ENCODE measurements at places on chromosomes 1 and 21.

- no peak for DNase-seq
These were observed 1.7 kb upstream of the SCAF4 start for GRCh38 chr21:31733551-31734149.

DNA sequence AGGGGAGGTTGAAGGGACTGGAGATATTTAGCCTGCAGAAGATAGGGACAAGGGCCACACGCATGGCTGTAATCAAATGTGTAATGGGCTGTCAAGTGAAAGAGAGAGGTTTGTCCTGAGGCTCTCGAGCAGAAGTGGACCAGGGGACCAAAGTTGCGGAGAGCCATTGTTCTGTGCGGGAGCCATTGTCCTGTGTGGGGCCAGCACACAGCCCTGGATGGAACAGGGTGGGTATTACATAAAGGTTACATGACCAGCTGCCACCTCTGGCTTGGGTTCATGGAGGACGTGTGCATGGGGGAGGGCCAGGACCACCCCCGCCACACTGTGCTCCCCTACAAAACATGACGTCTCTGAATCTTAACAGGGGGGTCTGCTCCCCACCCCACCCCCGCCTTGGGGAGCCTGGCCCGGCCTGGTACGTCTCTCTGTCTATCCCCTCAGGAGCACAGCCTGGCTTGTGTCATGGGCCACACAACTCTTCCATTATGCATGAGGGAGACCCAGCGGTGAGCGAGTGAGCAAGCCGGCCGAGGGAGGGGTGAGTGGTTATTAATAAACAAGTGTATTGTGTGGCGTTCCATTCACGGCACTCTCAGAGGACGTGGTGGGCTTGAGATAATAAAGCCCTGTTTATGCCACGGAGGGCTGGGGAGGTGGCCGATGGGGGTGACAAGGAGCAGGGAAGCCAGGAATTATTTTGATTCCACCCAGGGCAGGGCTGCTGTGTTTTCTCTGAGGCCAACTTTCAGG is at the start of gene NFASC:
NFASC (plus strand) TSS at position 703 of the 753 bp plus-strand sequence. CDS start 73,454 bp downstream, outside the sequence.
- no peak for DNase-seq

DNA sequence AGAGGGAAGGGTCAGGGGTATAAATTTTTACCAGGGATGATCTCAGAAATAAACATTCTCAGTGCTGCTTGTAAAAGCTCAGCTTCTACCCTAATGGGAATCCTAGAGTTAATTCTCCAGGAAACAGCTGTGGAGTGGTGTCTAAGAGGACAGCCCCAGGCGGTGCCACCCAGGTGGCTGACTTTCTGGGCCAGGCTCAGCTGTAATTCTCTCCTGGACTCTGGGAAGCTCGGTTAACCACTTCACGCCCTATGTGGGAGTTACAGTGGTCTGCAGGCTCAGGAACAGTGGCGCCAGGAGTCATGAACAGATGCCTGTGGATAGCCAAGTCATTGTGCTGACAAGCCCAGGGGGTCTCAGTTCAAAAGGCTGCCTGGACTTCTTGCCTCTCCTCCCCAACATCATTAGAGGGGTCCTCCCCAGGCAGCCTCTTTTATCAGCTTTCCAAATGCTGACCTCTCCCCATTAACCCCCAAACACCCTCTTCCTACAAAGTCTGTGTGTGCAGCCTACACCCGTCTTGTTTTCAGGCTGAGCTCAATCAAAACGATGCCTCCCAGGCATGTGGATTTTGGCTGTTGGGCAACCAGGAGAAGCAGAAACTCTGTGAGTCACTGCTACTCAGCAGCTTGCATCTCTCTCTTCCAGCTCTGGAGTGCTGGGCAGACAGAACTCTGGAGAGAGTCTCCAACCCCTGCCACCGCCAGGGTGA is 1.2 kb downstream of the HHIPL2 start:
- peak; percentile 14 for DNase-seq

- DNase-seq = no peak
These were observed 71.8 kb upstream of the MACF1 start for GRCh38 chr1:39132505-39133339.

DNA sequence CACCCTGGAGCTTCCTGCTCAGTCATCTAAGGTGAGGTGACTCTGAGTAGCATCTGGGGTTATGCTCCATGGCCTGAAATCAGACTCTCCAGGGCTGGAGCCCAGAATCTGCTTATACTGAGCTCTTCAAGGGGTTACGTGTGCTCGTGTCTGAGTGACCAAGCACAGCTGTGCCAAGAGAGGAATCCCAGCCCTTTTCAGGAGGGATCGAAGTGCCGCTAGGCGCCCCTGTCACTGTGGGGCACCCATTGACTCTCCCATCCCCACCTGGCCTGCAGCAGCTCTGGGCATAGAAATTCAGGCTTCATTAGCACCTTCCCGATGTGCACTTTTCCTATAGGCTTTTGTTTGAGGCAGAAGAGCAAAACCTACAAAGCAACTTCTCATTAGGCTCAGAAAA is 13.8 kb downstream of the VASH2 start:
- DNase-seq = no peak

DNA sequence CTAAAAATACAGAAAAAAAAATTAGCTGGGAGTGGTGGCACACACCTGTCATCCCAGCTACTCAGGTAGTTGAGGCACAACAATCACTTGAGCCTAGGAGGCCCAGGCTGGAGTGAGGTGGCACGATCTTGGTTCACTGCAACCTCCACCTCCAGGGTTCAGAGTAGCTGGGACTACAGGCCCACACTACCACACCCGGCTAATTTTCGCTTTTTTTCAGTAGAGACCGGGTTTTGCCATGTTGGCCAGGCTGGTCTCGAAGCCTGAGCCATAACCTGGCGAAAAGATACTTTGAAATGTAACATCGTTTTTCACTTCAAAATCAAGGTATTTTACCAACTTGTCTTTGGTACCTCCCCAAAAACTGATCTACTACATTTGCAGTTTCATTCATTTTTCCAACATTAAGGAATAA is 6.1 kb downstream of the GAS5 start:
- DNase-seq = peak; percentile 56

- no peak for DNase-seq
These were observed 40.2 kb upstream of the IFFO2 start for GRCh38 chr1:18996548-18997177.

- no peak for DNase-seq
These were observed 4.3 kb downstream of the LHX9 start for GRCh38 chr1:197921235-197922069.

- peak; percentile 38 for DNase-seq
These were observed 11.6 kb upstream of the PTPN7 start for GRCh38 chr1:202172015-202172355.

GRCh38 chr1:233102341-233102740 is 151.9 kb downstream of the NTPCR start:
- no peak for DNase-seq

- DNase-seq = no peak
These were observed 16.1 kb upstream of the FCAMR start for GRCh38 chr1:206986402-206986801.

DNA sequence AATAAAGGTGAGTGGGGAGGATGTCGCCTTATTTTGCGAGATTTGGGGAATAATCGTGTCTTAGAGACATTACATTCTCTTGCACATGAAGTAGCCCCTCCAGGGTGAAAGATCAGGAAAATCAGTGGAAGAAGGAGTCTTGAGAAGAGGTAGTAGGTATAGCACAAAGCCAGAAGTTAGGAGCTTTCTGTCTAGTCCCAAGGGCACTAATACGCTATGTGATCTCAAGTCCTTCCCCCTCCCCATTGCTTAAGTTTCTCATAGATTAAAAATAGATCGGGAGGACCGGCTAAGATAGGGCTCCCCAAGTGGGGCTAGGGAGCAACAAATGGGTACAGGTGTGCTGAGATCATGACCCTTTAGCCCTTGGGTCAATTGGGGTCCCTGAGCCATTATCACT is 13.5 kb downstream of the LRRN2 start:
- DNase-seq = no peak

- DNase-seq = no peak
These were observed 66.2 kb upstream of the HMCN1 start for GRCh38 chr1:185668013-185668412.

DNA sequence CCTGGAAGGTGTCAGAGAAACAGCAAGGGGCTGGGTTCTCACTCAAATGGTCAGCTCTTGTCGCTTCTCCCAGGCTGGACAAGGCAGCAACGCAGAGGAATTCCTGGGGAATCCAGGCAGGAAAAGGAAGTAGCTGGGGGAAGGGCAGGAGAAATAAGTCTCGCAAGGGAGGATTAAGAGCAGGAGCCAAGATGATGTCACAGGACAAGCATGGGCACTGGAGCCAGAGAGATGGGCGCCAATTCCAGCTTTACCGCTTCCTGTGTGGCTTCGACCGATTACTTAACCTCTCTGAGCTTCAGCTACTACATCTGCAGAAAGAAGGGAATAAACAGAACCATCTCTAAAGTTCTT is 70.5 kb downstream of the SSBP3 start:
- DNase-seq = no peak

DNA sequence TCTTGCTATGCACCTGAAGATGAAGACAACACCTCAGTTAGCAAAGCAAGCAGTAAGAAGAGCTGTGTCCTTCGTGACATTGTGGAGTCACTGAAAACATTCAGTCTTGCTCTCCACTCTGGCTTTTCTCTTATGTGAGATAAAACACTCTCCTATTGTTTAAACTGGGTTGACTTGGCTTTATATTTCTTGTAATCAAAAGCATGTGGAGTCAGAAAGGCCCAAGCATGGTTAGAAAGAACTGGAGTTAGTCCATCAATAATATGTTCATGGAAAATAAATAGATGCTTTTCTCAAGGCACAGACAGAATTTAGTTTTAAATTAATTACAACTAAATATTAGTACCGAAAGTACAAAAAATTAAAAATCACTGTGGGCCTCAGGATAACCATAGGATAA is 61.7 kb downstream of the UBE2U start:
- DNase-seq = no peak

- DNase-seq = no peak
These were observed 27.1 kb downstream of the ZBTB17 start for GRCh38 chr1:15948595-15949452.

GRCh38 chr1:228362884-228363450 is 43.7 kb downstream of the TRIM11 start:
- DNase-seq = no peak

- peak; percentile 27 for DNase-seq
These were observed 1.4 kb upstream of the EVI5 start for GRCh38 chr1:92786111-92786901.

- DNase-seq = no peak
These were observed 159.1 kb upstream of the DMRTA2 start for GRCh38 chr1:50582346-50582745.

DNA sequence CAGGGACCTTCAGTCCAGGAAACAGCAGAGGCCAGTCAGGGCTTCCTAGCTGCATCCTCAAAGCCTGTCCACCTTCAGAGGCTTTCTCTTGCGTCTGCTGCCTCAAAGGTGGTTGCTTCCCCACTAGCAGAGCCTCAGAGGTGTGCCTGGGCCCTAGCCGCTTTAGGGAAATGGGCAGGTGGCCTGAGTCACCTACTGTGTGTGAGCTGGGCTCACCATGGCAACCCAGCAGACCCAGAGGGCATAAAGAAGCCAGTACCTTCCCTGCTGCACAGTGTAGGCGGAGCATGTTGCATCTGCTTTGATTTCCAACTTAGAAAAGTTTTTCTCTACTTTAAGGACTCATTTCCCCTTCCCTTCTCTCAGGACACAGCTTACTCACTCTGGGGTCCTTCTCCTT is 12.5 kb downstream of the SLC9A1 start:
- no peak for DNase-seq

DNA sequence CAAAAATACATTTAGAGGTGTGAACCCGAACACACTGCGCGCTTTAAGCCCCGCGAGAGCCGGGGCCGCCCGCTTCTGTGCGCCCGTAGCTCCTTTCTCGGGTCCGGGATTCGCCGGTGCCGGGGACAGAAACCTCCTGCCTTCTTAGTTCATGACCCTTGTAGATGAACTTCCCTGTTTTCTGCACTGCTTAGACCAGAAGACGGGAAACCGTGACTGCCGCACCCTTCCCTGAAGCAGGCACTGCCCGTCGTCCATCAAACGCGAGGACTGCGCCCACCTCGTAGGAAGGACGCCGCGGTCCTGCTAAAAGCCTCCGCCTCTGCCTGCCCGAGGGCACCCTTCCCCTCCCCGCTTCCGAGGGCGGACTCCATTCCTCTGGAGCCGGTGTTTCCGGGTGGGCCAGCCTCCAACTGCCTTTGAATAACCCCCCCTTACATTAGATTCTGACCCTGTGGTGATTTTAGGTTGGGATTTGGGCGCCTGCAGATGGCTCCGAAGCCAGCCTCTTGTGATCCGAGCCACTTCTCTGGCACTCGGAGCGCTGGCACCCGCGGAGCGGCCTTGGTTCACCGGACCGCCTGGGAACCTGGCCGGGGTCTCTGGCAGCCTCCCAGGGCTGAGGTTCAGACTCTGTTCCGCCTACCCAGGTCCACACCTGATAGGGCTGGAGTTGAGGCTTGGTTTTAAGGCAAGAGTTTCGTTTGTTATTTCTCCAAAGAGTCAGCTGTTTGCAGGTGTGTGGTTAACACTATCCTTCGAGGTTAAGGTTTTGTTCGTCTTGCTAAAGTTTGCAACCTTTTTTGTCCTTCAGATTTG is 1.2 kb upstream of the PTTG1IP start:
- peak; percentile 69 for DNase-seq

DNA sequence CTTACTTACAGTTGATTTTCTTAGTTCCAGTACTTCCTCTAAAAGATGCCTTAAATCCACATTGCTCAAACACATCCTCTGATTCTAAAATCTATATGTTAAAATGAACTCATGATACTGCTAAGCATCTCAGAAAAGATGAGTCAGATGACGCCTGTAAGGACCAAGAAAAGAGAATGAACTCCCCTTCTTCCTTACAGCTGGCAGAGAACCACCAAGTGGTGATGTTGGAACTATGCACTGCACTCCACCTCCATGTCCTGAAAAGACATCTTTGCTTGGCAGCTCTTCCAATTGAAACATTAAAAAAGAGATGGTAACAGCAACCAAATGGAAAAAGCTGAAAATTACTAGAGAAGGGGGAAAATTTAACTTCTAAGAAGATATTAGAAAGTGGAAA is 648.8 kb downstream of the PTPRC start:
- no peak for DNase-seq

- no peak for DNase-seq
These were observed 24.3 kb downstream of the TSPAN2 start for GRCh38 chr1:115065021-115065420.

DNA sequence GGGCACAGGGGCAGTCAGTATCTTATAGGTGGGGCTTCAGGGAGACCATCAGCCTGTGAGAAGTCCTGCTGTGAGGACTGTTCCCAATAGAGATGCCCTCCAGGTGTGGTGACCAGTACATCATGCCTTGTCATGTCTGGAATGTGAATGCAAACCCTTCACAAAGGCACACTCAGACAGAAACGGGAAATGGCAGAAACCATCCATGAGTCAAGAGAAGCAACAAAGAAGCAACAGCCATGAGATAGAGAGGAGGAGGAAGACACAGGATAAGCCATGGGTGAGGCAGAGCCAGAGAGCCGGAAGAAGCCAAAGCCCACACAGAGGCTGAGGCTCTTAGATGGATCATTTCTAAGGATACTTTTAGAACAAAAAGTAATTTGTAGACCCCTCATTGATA is 20.1 kb upstream of the ZP4 start:
- no peak for DNase-seq

GRCh38 chr1:107342316-107342715 is 201.5 kb downstream of the NTNG1 start:
- no peak for DNase-seq

- peak; percentile 28 for DNase-seq
These were observed 23.9 kb downstream of the GPR161 start for GRCh38 chr1:168112673-168113305.

GRCh38 chr1:161440312-161440894 is 64.9 kb upstream of the FCGR2A start:
- peak; percentile 91 for DNase-seq

GRCh38 chr1:201666102-201666501 is 127.2 kb downstream of the NAV1 start:
- no peak for DNase-seq

Data from KBM-7 (cell line).